ENCODE measurements at places on chromosomes 3 and 15.

DNA sequence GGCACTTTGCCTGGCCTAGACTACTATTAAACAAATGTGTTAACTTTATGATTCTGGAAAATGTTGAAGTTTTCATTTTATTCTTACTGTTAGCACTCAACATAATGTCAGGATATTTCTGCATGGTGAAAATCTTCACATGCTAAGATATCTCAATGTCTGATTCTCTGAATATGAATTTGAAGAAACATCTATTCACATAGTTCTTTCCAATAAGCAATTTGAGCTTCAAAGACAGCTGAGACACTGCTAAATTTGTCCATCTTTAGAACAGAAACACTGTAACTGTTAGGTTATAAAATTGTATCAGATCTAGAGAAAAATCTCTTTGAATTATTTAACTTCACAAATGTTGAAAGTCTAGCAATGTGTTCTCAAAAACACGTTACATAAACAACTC lies 970.2 kb downstream of the PLOD2 start:
- DNase-seq: no peak

GRCh38 chr3:161310649-161311423 lies 60.5 kb downstream of the SPTSSB start:
- DNase-seq: no peak

DNA sequence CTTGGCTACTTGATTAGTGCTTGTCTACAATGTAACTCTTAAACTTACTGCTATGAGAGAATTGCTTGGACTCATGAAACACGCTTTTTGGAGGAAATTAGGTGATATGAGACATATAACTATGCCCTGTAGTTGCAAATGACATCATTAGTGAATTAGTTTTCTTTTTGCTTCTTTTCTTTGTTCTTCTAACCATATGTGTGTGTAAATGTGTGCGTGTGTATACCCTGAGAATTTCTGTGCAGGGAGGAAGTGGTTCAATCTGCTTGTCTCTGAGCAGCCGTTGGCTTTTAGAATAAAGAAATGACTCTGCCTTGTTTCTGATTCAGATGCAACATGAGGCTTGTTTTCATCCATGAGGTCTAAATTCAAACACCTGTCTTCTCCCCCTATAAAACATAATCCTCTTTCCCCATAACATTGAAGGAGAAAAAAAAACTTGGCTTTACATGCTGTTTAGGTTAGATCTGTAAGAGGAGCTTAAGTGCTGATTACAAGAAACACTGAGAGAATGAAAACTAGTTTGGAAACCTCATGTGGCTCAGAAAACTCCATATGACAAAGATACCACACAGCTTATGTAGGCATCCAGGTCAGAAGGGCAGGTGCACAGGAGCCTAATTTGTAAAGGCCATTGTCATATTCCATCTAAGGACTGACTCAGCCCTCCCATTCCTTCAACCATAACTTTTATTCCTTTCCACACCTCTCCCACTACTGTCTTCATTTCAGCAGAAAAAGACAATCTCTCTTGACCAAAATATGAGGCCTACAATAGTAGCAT lies 30.5 kb upstream of the BLM start:
- DNase-seq: peak; percentile 7

- no peak for DNase-seq
Observed at GRCh38 chr3:125256675-125257074, 44.1 kb upstream of the SLC12A8 start.

GRCh38 chr3:118818386-118818785 lies 216.3 kb downstream of the IGSF11 start:
- no peak for DNase-seq

DNA sequence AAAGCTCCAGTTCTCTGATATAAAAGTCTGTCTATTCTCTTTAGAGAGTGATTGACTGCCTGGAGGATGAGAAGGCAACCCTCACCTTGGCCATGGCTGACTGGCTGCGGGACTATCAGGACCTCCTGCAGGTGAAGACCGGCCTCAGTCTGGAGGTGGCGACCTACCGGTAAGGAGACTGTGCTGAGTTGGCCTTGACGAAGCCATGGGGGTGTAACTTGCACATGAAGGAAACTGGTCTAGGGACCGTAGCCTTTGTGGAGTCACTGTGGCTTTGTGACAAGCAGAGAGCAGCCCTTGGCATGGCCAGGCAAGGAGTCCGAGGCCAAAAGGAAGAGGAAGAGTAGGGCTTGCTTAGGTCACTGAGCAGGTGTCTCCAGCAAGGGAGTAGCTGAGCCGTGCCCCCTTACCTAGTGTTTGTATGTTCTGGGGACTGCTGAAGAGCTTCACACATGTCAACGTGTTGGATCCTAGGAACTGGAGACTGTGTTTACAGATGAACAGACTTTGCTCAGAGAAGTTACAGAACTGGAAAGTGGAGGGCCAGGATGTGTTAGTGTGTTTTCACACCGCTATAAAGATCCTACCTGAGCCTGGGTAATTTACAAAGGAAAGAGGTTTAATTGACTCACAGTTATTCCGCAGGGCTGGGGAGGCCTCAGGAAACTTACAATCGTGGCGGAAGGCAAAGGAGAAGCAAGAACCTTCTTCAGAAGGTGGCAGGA lies 8.8 kb downstream of the SYNM start:
- no peak for DNase-seq

DNA sequence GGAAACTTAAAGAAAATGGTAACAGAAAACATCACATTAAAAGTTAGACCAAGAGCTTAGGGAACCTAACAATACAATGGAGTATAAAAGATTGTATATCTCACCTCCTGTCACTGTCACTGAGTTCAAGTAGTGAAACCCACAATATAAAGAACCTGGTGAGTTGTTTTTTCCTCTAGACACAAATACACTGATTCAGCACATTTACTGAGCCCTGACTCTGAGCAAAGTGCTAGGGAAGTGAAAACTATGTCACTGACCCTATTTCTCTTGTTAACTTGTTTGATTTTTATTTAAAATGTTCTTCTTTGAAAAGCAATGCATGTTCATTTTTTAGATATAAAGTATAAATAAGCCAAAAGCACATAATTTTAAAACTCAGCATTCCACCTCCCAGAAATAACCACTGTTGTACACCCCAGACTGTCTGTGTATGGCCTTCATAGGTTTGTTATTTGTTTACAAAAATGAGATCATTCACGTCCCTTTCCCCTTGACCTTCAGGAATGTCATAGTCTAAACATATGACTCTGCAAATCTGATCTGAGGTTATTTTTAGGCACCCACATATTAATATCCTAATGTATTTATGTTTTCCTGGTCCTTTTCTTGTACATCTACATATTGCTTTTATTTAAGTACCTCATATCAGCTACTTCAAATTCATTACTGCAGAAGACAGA lies 69.2 kb upstream of the CSTA start:
- no peak for DNase-seq

- DNase-seq: no peak
Observed at GRCh38 chr3:64457811-64458210, 230.0 kb downstream of the ADAMTS9 start.

- no peak for DNase-seq
Observed at GRCh38 chr3:46930945-46931403, 45.6 kb downstream of the CCDC12 start.

GRCh38 chr3:154730186-154730585 lies 300.2 kb upstream of the GPR149 start:
- DNase-seq: no peak

GRCh38 chr3:123039178-123039577 lies 11.6 kb upstream of the SEMA5B start:
- DNase-seq: no peak

GRCh38 chr3:27646896-27647295 lies 75.2 kb downstream of the EOMES start:
- no peak for DNase-seq

- DNase-seq: no peak
Observed at GRCh38 chr3:7576506-7576905, 715.6 kb downstream of the GRM7 start.

DNA sequence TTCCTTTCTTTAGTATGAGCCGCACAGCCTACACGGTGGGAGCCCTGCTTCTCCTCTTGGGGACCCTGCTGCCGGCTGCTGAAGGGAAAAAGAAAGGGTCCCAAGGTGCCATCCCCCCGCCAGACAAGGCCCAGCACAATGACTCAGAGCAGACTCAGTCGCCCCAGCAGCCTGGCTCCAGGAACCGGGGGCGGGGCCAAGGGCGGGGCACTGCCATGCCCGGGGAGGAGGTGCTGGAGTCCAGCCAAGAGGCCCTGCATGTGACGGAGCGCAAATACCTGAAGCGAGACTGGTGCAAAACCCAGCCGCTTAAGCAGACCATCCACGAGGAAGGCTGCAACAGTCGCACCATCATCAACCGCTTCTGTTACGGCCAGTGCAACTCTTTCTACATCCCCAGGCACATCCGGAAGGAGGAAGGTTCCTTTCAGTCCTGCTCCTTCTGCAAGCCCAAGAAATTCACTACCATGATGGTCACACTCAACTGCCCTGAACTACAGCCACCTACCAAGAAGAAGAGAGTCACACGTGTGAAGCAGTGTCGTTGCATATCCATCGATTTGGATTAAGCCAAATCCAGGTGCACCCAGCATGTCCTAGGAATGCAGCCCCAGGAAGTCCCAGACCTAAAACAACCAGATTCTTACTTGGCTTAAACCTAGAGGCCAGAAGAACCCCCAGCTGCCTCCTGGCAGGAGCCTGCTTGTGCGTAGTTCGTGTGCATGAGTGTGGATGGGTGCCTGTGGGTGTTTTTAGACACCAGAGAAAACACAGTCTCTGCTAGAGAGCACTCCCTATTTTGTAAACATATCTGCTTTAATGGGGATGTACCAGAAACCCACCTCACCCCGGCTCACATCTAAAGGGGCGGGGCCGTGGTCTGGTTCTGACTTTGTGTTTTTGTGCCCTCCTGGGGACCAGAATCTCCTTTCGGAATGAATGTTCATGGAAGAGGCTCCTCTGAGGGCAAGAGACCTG lies 13.2 kb downstream of the GREM1 start:
- no peak for DNase-seq

GRCh38 chr3:185760550-185760949 lies 64.3 kb downstream of the IGF2BP2 start:
- no peak for DNase-seq

DNA sequence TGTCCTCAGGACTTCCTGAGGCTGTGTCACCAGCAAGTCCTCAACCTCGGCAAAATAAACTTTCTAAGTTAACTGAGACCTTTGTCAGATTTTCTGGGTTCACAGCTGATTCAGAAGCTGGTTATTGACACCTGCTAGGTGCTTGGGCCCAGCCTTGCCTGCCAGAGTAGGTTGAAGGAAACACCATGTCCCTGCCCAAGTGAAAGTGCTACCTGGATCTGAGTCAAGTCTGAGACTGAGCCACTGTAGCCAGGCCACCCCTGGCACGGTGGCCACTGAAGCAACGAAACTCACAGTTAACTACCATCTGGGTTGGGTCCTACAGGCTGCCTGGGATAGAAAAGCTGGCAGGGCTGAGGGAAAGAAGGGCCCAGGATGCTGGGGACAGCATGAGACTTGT lies 8.2 kb downstream of the HYAL2 start:
- no peak for DNase-seq

DNA sequence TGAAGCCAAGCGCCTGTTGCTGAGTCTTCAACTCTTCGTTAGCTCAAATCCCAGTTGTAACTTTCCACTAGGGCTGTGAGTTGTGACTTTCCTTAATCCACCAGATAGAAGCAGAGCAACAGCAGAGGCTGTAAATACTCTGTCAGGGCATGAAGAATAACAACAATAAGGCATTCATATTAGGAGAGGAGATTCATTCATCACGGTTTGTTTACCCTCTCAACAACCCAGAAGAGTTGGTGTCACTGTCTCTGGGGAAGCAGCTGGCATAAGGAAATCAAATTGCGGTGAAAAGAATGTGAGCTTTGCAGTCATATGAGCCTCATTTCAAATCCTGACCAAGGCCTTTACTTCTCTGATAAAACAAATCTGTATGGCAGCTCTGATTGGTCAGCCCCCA lies 184.8 kb downstream of the SHQ1 start:
- DNase-seq: no peak

DNA sequence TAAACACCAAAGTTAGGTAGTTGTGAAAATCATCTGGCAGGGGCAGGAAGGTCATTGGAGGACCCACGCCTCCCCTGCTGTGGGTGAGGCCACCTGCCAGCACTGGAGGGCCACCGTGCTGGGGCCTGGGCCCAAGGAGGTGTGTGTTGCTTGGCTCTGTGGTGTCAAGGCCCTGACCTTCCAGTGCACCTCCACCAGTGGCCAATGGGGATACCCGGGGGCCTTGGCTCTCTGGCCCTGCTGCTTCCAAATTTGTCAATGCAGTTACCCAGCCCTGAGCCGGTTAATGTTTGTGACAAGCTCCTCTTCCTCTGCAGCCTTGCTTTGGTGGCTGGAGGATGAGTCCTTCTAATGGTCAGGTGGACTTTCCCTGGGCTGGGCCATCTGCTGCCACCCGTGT lies 150.2 kb downstream of the KLF13 start:
- no peak for DNase-seq

DNA sequence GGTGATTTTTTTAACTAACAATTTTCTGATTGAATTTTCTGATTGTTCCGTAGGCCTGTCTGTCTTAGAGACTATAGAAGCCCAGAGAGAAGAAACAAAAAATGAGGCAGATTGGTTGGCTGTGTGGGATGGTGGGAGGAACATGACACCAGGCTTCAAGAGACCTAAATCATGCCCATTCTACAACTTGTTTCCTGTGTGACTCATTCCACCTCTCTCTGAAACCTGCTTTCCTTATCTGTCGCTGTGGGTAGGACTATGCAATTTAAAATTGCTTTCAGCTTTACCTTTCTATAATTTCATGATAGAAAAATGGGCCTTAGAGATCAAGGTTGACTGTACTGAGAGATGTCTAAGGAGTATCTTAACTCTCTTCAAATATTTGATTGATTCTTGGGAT lies 44.5 kb downstream of the OXNAD1 start:
- DNase-seq: peak; percentile 71

GRCh38 chr15:93730724-93731123 lies 500.6 kb upstream of the MCTP2 start:
- DNase-seq: no peak

DNA sequence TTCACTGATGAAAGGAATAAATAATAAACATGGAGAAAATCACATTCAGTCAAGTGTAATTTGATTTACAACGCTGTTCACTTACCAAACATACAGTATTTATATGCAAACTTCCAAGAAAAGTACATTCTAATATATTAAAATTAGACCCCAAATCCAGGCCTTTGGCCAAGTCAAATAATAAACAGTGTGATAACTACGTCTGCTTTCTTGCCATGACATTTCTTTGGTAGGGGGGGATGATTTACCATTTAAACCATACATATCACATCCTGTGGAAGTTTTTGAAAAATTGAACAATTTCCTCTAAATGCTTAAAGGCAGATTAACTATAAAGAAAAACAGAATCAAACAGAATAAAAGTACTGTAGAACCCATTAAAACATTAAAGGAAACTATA lies 368.2 kb upstream of the WNT5A start:
- no peak for DNase-seq

DNA sequence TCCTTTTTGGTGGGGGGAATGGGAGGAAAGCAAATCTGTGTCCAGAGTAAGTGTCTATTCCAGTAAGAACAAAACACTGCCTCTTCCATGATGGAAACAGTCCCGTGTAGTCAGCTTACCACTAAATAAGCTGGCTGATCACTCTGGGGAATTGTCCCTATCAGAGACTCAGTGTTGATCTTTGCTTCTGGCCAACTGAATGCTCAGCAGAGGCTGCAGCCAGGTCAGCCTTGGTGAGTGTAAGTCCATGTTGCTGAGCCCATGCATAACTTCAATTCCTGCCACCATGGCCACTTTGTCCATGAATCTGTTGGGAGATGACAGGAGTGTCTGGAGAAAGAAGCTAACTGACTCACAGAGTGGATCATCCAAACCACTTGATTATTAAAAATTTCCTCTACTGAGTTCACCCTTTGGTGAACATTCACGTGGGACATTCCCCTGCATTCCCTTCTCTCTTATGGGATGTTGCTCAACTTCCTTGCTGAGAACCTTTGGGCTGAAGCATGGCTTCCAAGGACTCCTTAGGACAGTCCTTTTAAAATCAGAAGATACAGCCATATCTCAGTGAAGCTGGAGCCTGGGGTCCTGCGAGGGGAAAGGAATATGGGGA lies 33.9 kb upstream of the XCR1 start:
- no peak for DNase-seq
